ENCODE measurements at places on chromosomes 11 and 22. TPM values are rescaled to one million over a fixed set of nuclear protein-coding genes. Genes with fewer than 3 reads are reported as not detected.
A peak's percentile ranks its signal among the peaks of the same experiment; 100 is the strongest.

DNA sequence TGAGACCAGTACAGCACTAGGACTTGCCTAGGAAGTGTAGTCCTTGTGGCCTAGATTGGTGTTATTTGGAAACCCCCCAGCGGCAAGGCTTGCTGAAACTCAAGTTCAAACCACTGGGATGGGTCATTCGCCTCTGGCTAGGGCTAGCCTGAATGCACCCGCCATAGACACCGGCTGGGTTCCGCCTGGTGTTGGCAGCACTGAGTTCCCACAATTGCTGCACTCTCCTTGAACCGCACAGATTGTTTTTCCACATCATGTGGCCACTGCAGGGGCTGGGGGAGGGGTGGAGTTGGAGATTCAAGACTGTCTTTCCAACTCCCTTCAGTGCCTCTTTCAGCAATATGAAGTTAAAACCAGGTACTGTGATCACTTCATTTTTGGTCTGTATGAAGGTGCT lies 43.1 kb downstream of the CCDC73 start:
- DNase-seq: no peak
- peaks cover 6% of the 10 kb centered on the region for H3K27me3 ChIP-seq
- no peaks in the 10 kb centered on the region for H3K36me3 ChIP-seq

DNA sequence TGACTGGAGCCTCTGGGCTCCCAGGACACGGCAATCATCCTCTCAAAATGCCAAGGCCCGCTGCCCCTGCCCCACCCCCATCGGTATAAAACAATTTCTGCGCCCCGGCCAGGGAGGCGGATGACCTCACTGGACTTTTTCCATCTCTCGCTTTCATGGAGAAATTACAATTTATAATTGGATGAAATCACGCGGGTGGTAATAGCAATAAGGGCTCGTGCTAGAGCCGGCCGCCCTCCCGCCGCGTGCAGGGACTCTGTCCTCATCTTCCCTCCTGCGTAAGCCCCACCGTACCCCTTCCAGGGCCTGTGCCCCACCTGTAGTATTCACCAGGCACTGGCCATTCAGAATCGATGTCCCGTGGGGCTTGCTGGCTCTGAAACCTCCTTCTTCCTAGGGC lies 64.5 kb downstream of the MACROD1 start:
- no peak overlapping the region for H3K27ac ChIP-seq
- H3K36me3 ChIP-seq: no peaks in the 10 kb centered on the region
- no peak for DNase-seq
- peaks cover 38% of the 10 kb centered on the region for H3K27me3 ChIP-seq

GRCh38 chr22:18024956-18025720 lies 777 bp upstream of the MICAL3 start:
- H3K4me3 ChIP-seq: peak overlapping the region; percentile 79
- no peaks in the 10 kb centered on the region for H3K36me3 ChIP-seq
- H3K4me1 ChIP-seq: peaks cover 12% of the 10 kb centered on the region
- H3K27me3 ChIP-seq: peaks cover 69% of the 10 kb centered on the region

DNA sequence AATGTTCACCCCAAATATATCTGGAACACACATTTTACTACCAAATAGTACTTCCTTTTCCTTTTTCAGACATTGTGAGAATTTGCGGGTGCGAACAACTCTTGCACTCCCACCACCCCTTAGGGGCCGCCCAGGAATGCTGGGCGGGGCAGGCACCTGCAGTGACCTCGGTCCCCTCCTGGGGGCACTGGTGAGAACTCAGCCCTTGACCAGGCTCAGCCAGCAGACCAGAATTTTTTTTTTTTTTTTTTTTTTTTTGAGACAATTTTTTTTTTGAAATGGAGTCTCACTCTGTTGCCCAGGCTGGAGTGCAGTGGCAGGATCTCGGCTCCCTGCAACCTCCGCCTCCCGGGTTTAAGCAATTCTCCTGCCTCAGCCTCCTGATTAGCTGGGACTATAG lies 75.8 kb downstream of the ARHGAP8 start:
- no peak for DNase-seq
- H3K4me3 ChIP-seq: no peak overlapping the region
- H3K27ac ChIP-seq: peak overlapping the region; percentile 84
- peaks cover 39% of the 10 kb centered on the region for H3K36me3 ChIP-seq

The OTOG gene
- 0.78 TPM for total RNA-seq

- DNase-seq: no peak
- no peaks in the 10 kb centered on the region for H3K36me3 ChIP-seq
- no peaks in the 10 kb centered on the region for H3K27me3 ChIP-seq
Measured at GRCh38 chr11:5293028-5293427, 8.7 kb downstream of the OR51B4 start.

DNA sequence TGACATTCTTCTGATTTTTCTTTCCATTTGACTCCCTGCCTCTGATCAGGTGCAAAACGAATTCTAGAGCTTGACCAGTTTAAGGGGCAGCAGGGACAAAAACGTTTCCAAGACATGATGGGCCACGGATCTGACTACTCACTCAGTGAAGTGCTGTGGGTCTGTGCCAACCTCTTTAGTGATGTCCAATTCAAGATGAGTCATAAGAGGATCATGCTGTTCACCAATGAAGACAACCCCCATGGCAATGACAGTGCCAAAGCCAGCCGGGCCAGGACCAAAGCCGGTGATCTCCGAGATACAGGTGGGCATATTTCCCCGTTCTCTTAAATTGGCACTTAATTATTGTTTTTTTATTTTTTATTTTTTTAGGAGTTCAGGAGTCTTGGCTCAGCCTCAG lies 15.4 kb downstream of the XRCC6 start:
- no peak for DNase-seq
- no peaks in the 10 kb centered on the region for H3K27me3 ChIP-seq
- H3K4me1 ChIP-seq: no peaks in the 10 kb centered on the region
- H3K27ac ChIP-seq: no peak overlapping the region
- peaks cover 30% of the 10 kb centered on the region for H3K36me3 ChIP-seq

The SLC25A45 gene
- total RNA-seq: 4.0 TPM

The SLC22A25 gene
- not detected for total RNA-seq

The TREH gene
- total RNA-seq: not detected

- no peak overlapping the region for H3K4me3 ChIP-seq
- no peaks in the 10 kb centered on the region for H3K36me3 ChIP-seq
- DNase-seq: no peak
- no peaks in the 10 kb centered on the region for H3K4me1 ChIP-seq
Measured at GRCh38 chr11:15937601-15938120, 418.7 kb downstream of the SOX6 start.

The GLB1L2 gene
- 11.7 TPM for total RNA-seq

- no peaks in the 10 kb centered on the region for H3K27me3 ChIP-seq
- H3K4me1 ChIP-seq: peaks cover 9% of the 10 kb centered on the region
- H3K27ac ChIP-seq: no peak overlapping the region
- H3K36me3 ChIP-seq: peaks cover 8% of the 10 kb centered on the region
Measured at GRCh38 chr11:33109294-33109895, 51.9 kb downstream of the CSTF3 start.

GRCh38 chr11:110455718-110456117 lies 26.0 kb downstream of the FDX1 start:
- H3K27ac ChIP-seq: no peak overlapping the region
- peaks cover 7% of the 10 kb centered on the region for H3K36me3 ChIP-seq
- no peaks in the 10 kb centered on the region for H3K27me3 ChIP-seq
- DNase-seq: no peak
- H3K4me3 ChIP-seq: no peak overlapping the region

The GGTLC3 gene
- 0.55 TPM for total RNA-seq

GRCh38 chr22:26835929-26836528 lies 178.6 kb downstream of the MIAT start:
- H3K27me3 ChIP-seq: peaks cover 19% of the 10 kb centered on the region
- no peak overlapping the region for H3K27ac ChIP-seq
- DNase-seq: peak; percentile 30
- H3K4me1 ChIP-seq: peaks cover 2% of the 10 kb centered on the region
- H3K36me3 ChIP-seq: no peaks in the 10 kb centered on the region
- no peak overlapping the region for H3K4me3 ChIP-seq

DNA sequence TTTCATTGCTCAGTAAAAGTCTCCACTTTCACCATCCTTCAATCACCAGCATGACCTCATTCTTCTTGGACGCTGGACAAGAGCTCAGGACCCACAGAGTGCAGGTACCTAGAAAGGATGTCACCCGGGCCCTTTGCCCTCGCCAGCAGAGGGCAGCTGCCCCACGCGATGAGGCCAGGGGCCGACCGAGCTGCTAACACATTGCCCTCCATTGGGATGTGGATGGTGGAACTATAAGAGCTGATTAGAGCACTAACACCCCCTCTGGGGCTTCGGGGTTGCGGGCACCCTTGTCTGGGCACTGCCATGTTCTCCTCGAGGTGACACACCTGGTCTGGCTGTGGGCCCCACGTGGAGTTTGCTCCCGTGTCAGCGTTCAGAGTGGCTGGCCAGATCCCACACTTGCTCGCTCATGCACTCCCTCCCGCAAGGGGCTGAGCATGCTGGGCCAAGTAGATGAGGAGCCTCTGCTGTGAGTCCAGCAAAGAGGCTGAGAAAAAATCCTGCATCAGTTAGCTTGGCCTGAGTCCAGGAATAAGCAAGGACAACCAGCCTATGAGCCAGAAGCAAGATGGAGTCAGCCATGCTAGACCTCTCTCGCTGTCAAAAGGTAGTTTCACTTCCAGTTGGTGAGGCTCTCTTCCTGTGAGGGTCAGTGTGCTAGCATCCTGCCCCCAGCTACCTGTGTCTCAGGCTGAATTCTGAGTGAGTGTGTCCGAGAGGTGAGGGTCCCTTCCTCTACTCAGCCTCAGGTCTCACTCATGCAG lies 9.8 kb downstream of the KRTAP5-6 start:
- H3K27ac ChIP-seq: no peak overlapping the region
- no peak overlapping the region for H3K4me3 ChIP-seq
- no peaks in the 10 kb centered on the region for H3K36me3 ChIP-seq
- peaks cover 36% of the 10 kb centered on the region for H3K27me3 ChIP-seq
- peaks cover 7% of the 10 kb centered on the region for H3K4me1 ChIP-seq
- DNase-seq: no peak

- H3K27me3 ChIP-seq: no peaks in the 10 kb centered on the region
- H3K36me3 ChIP-seq: peaks cover 2% of the 10 kb centered on the region
- no peak for DNase-seq
- H3K4me1 ChIP-seq: no peaks in the 10 kb centered on the region
- H3K27ac ChIP-seq: no peak overlapping the region
Measured at GRCh38 chr22:24121938-24122337, 59.3 kb upstream of the SUSD2 start.

The GGTLC2 gene
- total RNA-seq: not detected

GRCh38 chr11:75840522-75840921 lies 25.5 kb downstream of the UVRAG start:
- peaks cover 1% of the 10 kb centered on the region for H3K36me3 ChIP-seq
- no peaks in the 10 kb centered on the region for H3K27me3 ChIP-seq
- peaks cover 21% of the 10 kb centered on the region for H3K4me1 ChIP-seq
- H3K4me3 ChIP-seq: no peak overlapping the region
- H3K27ac ChIP-seq: no peak overlapping the region
- DNase-seq: no peak

The OR2AG1 gene
- total RNA-seq: not detected

GRCh38 chr22:18091478-18091877 lies 13.7 kb downstream of the PEX26 start:
- no peak overlapping the region for H3K27ac ChIP-seq
- no peak overlapping the region for H3K4me3 ChIP-seq
- peaks cover 4% of the 10 kb centered on the region for H3K4me1 ChIP-seq

The ZDHHC5 gene
- 56.7 TPM for total RNA-seq

- H3K4me1 ChIP-seq: no peaks in the 10 kb centered on the region
- DNase-seq: no peak
- H3K27me3 ChIP-seq: peaks cover 18% of the 10 kb centered on the region
- H3K36me3 ChIP-seq: no peaks in the 10 kb centered on the region
- no peak within 1 kb of the TSS for H3K4me3 ChIP-seq
Measured at GRCh38 chr22:39900306-39901227, at the start of gene GRAP2. Gene GRAP2, plus strand, starts transcription at chr22:39901084. Its CDS starts 46,023 bp downstream, at chr22:39947107.

The CCDC15 gene
- total RNA-seq: 3.8 TPM

DNA sequence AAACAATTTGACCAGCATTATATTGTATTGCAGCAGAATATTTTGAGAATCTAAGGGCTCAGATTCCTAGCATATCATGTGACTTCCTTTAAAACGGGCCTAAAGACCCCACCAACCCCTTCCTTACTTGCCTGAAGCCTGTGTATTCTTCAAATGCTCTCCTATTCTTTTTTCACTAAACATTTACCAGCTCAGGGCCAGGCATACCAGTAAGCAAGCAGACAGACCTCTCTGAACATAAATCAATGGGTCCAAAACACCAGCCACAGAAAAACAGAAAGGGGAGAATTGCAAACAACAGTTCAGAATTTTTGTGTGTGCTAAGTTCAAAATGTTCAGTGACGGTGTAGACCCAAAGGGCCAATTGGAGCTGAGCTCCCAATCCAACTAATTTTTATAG lies 64.8 kb upstream of the TIMP3 start:
- H3K36me3 ChIP-seq: no peaks in the 10 kb centered on the region
- peaks cover 8% of the 10 kb centered on the region for H3K4me1 ChIP-seq
- no peak for DNase-seq
- H3K4me3 ChIP-seq: no peak overlapping the region

- H3K4me3 ChIP-seq: no peak overlapping the region
- no peaks in the 10 kb centered on the region for H3K27me3 ChIP-seq
- no peak overlapping the region for H3K27ac ChIP-seq
- no peaks in the 10 kb centered on the region for H3K36me3 ChIP-seq
- no peak for DNase-seq
- H3K4me1 ChIP-seq: peaks cover 13% of the 10 kb centered on the region
Measured at GRCh38 chr22:45923212-45923611, 53.8 kb downstream of the WNT7B start.

- no peaks in the 10 kb centered on the region for H3K27me3 ChIP-seq
- no peaks in the 10 kb centered on the region for H3K36me3 ChIP-seq
- no peak overlapping the region for H3K27ac ChIP-seq
- no peak for DNase-seq
- H3K4me1 ChIP-seq: no peaks in the 10 kb centered on the region
Measured at GRCh38 chr11:1232021-1232882, 9.4 kb downstream of the MUC5B start.

GRCh38 chr11:64138398-64138797 lies 27.5 kb downstream of the MACROD1 start:
- no peak overlapping the region for H3K4me3 ChIP-seq
- no peak for DNase-seq
- no peaks in the 10 kb centered on the region for H3K4me1 ChIP-seq

DNA sequence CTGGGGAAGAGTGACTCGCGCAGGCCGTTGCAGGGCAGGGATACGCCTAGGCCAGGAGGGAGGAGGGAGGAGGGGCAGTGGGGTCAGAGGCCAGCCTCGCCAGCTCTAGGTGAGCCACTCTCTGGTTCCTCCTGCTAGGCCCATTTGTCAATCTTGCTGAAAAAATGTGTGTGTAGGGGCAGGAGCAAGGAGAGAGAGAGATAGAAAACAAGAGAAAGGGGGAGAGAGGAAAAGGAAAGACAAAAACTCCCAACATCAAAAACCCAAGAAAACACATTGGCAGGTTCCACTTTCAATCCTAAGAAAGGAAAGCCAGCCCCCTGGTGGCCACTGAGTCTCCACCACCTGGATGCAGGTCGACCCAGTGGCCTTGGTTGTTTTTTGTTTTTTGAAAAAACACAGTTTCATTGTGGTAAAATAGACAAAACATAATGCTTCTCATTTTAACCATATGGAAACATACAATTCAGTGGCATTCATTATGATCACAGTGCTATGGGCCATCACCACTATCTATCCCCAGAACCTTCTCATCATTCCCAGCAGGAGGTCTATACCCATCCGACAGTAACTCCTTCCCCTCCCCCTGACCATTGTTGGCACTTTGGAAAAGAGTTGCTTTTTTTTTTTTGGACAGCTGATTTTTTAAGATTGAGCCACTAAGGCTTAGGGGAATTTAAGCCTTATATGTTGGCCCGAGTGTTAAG lies 10.9 kb downstream of the OMP start:
- no peak for DNase-seq
- H3K27ac ChIP-seq: peak overlapping the region; percentile 85
- no peaks in the 10 kb centered on the region for H3K36me3 ChIP-seq
- H3K4me3 ChIP-seq: no peak overlapping the region
- peaks cover 2% of the 10 kb centered on the region for H3K4me1 ChIP-seq

- no peak within 1 kb of the TSS for H3K27ac ChIP-seq
- no peak for DNase-seq
- no peaks in the 10 kb centered on the region for H3K27me3 ChIP-seq
- peaks cover 8% of the 10 kb centered on the region for H3K4me1 ChIP-seq
- no peak within 1 kb of the TSS for H3K4me3 ChIP-seq
Measured at GRCh38 chr11:112167145-112167544, at the start of gene TEX12. Gene TEX12, plus strand, starts transcription at chr11:112167372. Its CDS starts 1,897 bp downstream, at chr11:112169269.
